Lung (tissue), 17 donors: ENCODE measurements at places on chromosomes 2 and 18.

DNA sequence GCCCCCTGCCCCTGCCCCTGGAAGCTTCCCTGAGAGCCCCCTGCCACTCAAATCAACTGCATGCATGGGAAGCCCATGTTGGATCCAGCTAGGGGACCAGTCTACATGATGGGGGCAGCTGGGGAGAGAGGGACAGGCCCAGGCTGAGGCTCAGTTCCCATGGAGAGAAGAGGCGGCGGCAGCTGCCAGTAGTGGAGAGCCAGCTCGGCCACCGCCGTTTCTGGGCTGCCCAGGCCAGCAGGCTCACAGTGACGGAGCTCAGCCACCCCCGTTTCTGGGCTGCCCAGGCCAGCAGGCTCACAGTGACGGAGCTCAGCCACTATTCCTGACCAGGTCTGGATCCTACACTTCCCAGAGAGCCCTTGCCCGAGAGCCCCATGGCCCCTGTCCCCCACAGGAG is 3.6 kb downstream of the MAB21L4 start:
- H3K4me1 ChIP-seq = no peaks in the 10 kb centered on the region
- no peaks in the 10 kb centered on the region for H3K27me3 ChIP-seq
- no peak overlapping the region for H3K4me3 ChIP-seq
- DNase-seq = no peak

GRCh38 chr18:9069601-9070000 is 32.9 kb upstream of the NDUFV2 start:
- no peaks in the 10 kb centered on the region for H3K36me3 ChIP-seq
- no peaks in the 10 kb centered on the region for H3K27me3 ChIP-seq
- H3K4me1 ChIP-seq = no peaks in the 10 kb centered on the region

DNA sequence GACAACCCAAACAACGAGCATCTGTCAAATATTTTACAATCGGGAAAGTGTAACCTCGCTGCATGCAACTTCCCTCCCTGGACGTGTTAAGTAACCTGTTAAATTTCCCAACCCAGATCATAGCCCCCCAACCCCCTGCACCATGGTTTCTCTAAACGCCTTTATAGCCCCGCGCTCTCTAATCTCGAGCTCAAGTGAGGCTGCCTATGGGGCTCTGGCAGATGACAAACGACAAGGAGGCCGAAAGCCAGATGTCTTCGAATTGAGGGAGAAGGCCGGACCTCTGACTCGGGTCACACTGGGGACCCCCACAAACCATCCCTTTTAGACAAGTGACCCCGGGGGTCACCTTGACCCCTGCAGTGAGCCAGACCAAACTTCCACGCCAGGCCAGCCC is 526 bp downstream of the COX7A2L start:
- H3K27ac ChIP-seq = peak overlapping the region; percentile 86
- DNase-seq = no peak
- H3K36me3 ChIP-seq = no peaks in the 10 kb centered on the region
- H3K4me3 ChIP-seq = peak overlapping the region; percentile 84

DNA sequence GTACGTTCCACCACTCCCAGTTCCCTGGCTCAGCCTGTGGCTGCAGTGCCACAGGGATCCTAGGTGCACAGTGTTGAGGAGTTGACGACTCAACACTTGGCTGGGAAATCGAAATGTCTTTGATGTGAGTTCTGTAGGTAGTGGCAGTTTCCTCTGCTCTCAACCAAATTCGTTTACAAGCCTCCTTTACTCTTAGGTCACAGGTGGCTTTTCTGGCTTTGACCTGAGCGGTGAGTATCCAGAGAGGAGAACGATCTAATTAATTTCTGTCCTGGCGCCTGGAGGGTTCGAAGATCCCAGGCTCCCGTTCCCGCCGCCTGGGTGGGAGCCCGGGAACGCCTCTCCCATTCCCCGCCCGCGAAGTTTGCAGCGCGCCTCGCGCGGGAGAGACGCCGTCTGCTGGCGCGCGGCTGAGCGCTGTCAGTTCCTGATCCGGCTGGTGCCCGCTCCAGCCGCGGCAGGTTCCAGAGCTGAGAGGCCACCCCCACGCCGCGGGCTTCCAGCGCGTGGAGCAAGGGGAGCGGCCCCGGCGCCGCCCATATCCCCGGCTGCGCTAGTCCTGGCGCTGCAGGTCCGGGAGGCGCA is at the start of gene LAMA3:
Gene LAMA3 (plus strand): TSS at position 423 of the 585 bp plus-strand sequence. CDS start 231 bp downstream, outside the sequence.
- no peaks in the 10 kb centered on the region for H3K27me3 ChIP-seq
- no peaks in the 10 kb centered on the region for H3K36me3 ChIP-seq
- H3K4me1 ChIP-seq = peaks cover 3% of the 10 kb centered on the region
